ENCODE measurements at places on chromosomes 1 and 21.

DNA sequence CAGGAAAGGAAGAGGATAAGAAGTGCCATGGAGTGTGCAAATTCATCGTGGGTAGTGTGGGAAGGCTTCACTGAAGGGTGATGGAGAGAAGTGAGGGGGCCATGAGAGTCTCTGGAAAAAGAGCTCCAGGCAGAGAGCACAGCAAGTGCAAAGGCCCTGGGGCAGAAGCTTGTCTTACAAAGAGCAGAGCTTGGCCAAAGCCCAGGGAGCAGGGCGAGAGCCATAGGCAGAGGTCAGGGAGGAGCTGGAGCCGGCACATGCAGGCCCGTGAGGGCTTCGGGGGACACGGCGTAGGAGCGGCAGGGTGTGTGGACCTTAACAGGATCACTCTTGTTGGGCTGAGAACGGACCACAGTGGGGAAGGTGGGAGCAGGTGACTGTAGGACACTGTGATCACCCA, 83.7 kb upstream of the EDN2 start:
- no peak for DNase-seq

DNA sequence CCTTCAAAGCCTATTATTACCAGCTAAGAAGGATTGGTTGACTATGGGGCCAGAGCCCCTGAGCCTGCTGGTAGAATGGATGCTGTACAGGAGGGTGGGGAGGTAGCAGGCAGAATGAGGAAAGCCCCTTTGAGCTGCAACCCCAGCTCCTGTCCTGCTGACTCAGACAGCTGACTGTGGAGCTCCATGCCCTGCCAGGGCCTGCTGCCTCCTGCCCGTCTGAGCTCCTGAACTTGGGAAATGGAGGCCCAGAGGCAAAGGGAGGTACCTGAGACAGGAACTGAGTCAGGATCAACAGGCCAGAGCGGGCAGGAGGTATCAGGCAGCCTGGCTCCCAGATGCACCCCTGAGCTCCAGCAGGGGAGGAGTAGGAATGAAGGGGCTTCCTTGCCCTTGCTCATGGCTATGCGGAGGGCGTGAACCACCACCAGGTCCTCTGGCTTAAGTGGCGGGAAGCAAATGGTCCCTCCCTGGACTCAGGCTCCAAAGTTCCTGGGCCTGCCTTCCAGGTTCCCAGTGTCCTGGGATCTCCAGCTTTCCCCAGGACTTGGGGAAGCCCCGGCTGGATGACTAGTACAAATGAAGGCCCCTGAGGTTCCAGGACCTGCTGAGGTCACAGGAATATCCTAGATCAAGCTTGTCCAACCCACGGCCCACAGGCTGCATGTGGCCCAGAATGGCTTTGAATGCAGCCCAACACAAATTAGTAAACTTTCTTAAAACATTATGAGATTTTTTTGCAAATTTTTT, 3.9 kb upstream of the SFN start:
- no peak for DNase-seq

DNA sequence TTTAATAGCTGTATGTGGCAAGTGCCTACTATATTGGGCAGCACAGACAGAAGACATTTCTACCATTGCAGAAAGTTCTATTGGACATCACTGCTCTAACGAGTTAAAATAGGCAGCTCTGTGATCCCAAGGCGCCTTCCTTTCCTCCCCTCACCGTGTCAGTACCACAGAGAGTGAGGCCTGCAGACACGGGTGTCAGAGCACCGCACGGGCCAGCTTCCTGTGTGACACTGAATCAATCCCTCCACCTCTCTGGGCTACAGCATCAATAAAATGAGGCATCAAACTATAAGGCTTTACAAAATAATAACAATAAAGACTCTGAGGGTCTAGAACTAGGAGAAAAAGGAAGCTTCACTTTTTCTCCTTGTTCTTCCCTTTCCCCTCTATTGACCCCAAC, 246.7 kb downstream of the FOXD2 start:
- DNase-seq, result no peak

DNA sequence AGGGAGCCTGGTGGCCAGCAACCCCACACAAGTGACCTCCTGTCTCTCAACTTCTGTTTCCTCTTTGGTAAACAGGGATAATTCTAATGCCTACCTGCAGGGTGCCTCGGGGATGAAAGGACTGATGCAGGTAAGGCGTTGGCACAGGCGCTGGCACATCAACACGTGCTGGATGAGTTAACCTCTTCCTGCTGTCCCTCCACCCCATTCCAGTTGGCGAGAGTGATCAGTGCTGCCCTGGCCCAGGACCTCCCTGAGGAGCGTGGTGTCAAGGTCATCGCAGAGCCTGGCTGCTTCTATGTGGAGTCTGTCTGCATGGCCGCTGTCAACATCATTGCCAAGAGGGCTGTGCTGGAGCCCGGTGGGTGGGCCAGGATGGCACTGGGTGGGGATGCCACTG, 69.1 kb upstream of the TINAGL1 start:
- DNase-seq, result no peak

DNA sequence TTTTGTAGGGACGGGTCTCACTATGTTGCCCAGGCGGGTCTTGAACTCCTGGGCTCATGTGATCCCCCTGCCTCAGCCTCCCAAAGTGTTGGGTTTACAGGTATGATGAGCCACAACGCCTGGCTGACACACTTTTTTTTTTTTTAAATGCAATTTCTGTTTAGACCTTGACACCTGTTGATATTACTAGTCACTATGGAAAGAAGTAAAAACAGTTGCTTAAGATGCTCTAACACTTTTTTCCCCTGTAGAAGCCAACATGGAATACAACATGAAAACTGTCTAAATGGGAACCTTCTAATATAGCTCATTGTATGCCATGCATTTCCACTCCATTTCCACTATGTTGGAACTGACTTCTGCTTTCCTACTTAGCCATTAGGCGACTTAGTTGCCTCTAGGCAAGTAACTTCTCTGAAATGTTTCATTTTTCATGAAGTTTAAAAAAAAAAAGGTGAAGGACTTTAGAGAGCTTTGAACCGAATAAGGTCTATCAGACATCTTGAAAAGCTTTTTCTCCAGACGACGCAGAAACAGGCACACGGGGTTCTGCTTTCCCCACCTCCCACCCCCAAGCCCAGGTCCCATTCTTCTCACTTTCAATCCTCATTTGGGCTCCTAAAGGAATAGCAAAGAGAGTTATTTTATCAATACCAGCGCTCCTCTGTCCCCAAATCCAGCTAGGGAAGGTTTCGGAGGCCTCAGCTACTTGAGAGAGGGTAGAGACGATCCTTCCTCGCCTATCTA, 648 bp upstream of the DR1 start:
- DNase-seq, result no peak

Data from HL-60 (cell line).